ENCODE measurements at places on chromosomes 13 and 19. TPM values are rescaled to one million over a fixed set of nuclear protein-coding genes. Genes with fewer than 3 reads are reported as not detected.

GRCh38 chr19:2731181-2731995, 8.4 kb downstream of the SLC39A3 start:
- no peak for DNase-seq

GRCh38 chr13:39552246-39552645, 50.7 kb downstream of the LHFPL6 start:
- DNase-seq = no peak

GRCh38 chr13:40187324-40187795, 479.1 kb downstream of the FOXO1 start:
- DNase-seq = no peak

The ASPDH gene
- not detected for total RNA-seq

- peak; percentile 28 for DNase-seq
Observed at GRCh38 chr19:30666301-30666803, 294.2 kb downstream of the ZNF536 start.

DNA sequence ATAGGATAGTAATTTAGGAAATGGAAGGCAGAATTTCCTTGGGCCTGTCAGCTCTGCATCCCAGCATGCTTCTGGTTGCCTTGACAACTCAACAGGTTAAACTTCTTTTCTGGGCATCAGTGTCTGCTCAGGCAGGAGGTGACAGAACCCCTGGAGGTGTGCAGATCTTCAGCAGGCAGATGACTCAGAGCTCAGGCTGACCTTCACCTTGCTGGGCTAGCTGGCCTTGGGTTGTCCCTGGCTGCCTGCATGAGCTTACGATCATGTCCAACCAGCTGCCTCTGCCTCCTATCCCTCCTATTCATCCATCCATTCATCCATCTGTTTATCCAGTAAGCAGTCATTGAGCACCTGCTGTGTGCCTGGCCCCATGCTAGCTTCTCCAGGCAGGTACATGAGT, 81.2 kb upstream of the KCTD15 start:
- DNase-seq = no peak

The SIGLEC12 gene
- not detected for total RNA-seq

- peak; percentile 39 for DNase-seq
Observed at GRCh38 chr13:42969565-42970172, 22.4 kb downstream of the EPSTI1 start.

DNA sequence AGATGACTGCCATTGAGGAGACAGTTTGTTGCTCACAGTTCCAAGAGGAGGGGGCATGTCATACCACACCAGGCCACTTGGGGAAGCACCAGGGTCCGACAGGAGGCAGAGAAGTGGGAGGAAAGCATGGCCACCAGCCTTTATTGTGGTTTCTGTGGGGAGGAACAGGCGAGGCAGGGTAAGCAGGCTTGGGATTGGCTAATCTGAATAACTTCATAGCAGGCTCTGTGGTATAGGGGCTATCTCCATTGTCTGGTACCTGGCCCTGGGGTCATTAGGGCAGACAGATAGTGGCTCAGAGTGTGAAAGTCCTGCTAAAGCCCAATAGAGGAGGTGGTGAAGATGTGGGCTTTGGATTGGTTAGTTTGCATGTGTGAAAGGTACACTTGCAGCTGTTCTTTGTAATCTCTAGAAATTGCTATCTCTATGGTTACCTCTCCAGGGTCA, 35.5 kb downstream of the CBY2 start:
- no peak for DNase-seq

The MAP2K2 gene
- total RNA-seq = 159 TPM

GRCh38 chr19:37902668-37903067, 3.7 kb downstream of the WDR87 start:
- DNase-seq = peak; percentile 75

DNA sequence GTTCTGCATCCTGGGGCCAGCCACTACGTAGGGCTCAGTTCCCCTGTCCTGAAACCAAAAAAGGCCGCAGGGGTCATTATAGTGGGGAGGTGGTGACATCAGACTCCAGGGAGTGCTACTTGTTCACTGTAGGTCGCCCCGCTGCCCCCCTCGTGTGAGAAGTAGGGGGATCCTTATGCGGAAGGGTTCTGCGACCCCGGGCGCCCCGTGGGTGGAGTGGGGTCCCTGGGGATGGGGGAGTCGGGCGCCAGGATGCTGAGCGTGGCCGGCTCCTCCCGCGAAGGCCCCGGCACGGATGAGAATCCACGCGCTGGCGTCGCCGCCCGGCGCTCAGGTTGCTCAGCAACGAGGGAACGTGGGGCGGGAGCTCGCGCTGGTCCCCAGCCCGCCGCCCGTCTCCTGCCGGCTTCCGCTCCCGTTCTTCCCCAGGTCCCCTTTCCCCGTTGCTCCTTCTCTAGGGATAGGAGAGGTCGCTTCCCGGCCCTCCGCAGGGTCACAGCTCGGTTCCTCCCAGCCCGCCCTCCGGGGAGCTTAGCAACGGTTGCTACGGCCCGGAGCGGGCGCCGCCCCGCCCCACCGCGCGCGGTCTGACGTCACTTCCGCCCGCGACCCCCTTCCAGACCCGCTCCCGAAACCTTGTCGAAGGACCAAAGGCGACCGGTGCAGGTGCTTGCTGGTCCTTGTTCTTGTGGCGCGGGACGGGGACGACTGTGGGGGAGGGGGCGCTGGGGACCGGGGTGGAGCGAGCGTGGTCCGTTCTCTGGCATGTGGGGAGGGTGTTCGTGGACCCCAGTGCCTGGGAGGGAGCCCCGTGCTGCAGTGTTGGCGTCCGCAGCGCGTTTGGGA, at the start of gene NAT14:
TSS of gene NAT14 (plus strand) at position 596 of the 846 bp plus-strand sequence. CDS start 521 bp downstream, outside the sequence.
- peak; percentile 58 for DNase-seq

DNA sequence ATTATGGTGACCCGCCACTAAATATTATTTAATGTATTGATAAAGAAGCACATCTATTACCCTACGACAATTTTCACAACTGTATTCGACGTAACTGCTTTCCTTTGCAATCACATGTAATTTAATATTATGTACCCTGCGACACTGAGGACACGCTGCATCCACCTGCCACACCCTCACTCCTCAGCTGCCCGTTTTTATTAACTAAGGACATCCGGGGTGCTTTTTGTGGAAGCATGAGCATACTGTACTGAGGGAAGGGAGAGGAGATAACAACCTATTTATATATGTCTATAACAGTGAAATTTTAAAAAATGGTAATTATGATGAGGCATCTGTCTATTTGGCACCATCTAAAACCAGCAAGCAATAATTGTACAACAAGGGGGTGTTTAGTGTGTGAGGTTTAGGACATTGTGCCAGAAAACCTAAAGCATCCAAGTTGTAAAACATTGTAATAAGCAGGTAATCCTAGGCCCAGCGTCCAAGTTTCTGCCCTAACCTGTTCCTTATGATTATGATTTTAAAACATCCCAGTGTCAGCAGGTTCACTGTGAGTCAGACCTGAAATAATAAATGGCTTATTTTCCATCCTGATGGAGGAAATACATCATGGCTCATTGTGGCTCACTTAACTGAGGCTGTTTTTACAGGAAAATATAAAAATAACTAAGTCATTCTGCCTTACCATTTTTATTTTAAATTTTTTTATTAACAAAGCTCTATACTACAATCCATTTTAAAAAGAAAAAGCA, 56.3 kb downstream of the FOXO1 start:
- peak; percentile 30 for DNase-seq

DNA sequence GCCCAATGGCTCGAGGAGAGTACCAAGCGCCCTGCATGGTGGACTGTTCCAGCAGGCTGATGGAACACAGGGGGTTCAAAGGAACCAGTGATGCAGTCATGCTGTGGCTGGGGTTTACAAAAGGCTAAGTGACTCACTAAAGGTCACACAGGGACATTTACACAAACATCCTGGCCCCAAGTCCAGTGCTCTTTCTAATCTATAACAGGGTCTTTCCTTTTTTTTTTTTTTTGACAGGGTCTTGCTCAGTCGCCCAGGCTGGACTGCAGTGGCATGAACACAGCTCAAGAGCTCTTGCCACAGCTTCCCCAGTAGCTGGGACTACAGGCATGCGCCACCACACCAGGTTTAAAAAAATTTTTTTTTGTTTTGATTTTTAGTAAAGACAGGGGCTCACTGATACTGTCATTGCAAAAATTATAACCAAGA, 2.8 kb upstream of the SLC25A15 start:
- peak; percentile 76 for DNase-seq

Data from fibroblast of lung (primary cell).